ENCODE measurements at places on chromosomes 11 and 22. TPM values are rescaled to one million over a fixed set of nuclear protein-coding genes. Genes with fewer than 3 reads are reported as not detected.

Gene TPH1
- 0.51 TPM for polyA plus RNA-seq

Gene PIWIL4
- polyA plus RNA-seq = 3.4 TPM

Gene RIMBP3B
- polyA plus RNA-seq = not detected

Gene SLC1A2
- polyA plus RNA-seq = 0.64 TPM

Gene MIAT
- 0.39 TPM for polyA plus RNA-seq

Gene FIBIN
- polyA plus RNA-seq = 28.1 TPM

Gene PHF5A
- 68.1 TPM for polyA plus RNA-seq

Gene ABCC8
- polyA plus RNA-seq = 1.5 TPM

Gene OR51E2
- polyA plus RNA-seq = 0.64 TPM

Gene POU2AF2
- not detected for polyA plus RNA-seq

Gene ALG8
- polyA plus RNA-seq = 58.9 TPM

Gene PANX2
- 2.2 TPM for polyA plus RNA-seq

Gene OVCH2
- 6.2 TPM for polyA plus RNA-seq

Gene CACNA1I
- polyA plus RNA-seq = 0.06 TPM

Gene OR5P2
- polyA plus RNA-seq = not detected

Gene CLMP
- 25.2 TPM for polyA plus RNA-seq

Gene SLC7A4
- polyA plus RNA-seq = 1.5 TPM

Gene PARVA
- polyA plus RNA-seq = 124 TPM

Gene WNT7B
- 7.7 TPM for polyA plus RNA-seq

Gene OR10G4
- not detected for polyA plus RNA-seq

Gene SLN
- 0.31 TPM for polyA plus RNA-seq

Gene SMTNL1
- polyA plus RNA-seq = 0.17 TPM

Gene NRXN2
- 15.5 TPM for polyA plus RNA-seq

Gene P4HA3
- 1.3 TPM for polyA plus RNA-seq

Gene LRRN4CL
- 0.91 TPM for polyA plus RNA-seq

Gene POGLUT3
- 49.4 TPM for polyA plus RNA-seq

Gene ESAM
- polyA plus RNA-seq = 84.7 TPM

Gene SLC29A2
- 22.2 TPM for polyA plus RNA-seq

Gene SMC1B
- 0.21 TPM for polyA plus RNA-seq

Gene PYGM
- 3.0 TPM for polyA plus RNA-seq

Gene PRODH
- 13.6 TPM for polyA plus RNA-seq

Gene NXPE2
- polyA plus RNA-seq = 0.40 TPM
